ENCODE measurements at places on chromosomes 5 and 9. TPM values are rescaled to one million over a fixed set of nuclear protein-coding genes. Genes with fewer than 3 reads are reported as not detected.

DNA sequence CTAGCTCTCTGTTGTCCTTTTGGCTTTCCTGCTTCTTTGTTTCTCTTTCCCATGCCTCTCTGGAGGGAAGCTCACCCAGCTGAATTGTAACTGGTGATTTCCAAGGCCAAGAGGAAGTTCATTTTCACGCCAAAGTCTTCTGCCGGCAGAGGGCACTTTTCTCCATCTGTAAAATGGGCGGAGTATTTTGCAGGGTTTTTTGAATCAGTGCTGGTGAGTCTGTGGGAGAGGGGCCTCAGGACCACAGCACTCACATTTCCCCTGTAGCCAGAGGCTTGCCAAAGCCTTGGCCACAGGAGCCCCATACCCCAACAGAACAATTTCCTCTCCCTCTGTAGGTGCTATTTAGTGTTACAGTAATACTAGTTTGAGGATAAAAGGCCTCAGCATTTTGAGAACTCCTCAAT is 42.3 kb upstream of the MATR3 start:
- no peaks in the 10 kb centered on the region for H3K27me3 ChIP-seq
- peak; percentile 24 for DNase-seq
- no peaks in the 10 kb centered on the region for H3K4me1 ChIP-seq
- H3K27ac ChIP-seq: no peak overlapping the region
- no peaks in the 10 kb centered on the region for H3K36me3 ChIP-seq

- no peak overlapping the region for H3K4me3 ChIP-seq
- DNase-seq: no peak
- H3K27ac ChIP-seq: no peak overlapping the region
These were observed 242.2 kb downstream of the CSNK1G3 start for GRCh38 chr5:123753937-123754891.

DNA sequence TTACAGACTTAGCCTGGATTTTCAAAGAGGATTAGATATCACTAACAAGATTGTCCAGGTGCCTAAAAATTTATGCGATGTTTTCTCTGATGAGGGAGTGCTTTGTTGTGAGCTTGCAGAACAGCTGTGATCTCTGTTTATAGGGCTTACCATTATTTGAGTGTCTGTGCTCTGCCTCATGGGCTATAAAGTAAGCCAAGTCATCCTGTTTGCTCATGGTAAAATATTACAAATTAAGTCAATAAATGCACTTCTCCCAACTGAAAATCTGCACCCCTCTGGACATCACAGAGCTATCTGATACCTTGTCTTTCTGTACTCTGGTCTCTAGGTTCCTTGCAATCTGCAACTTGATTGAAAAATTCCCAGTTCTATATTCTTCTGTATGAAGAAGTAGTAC is 293.4 kb upstream of the ACTBL2 start:
- H3K4me1 ChIP-seq: peaks cover 7% of the 10 kb centered on the region
- DNase-seq: no peak
- H3K27me3 ChIP-seq: no peaks in the 10 kb centered on the region
- no peak overlapping the region for H3K4me3 ChIP-seq
- H3K27ac ChIP-seq: no peak overlapping the region
- no peaks in the 10 kb centered on the region for H3K36me3 ChIP-seq

DNA sequence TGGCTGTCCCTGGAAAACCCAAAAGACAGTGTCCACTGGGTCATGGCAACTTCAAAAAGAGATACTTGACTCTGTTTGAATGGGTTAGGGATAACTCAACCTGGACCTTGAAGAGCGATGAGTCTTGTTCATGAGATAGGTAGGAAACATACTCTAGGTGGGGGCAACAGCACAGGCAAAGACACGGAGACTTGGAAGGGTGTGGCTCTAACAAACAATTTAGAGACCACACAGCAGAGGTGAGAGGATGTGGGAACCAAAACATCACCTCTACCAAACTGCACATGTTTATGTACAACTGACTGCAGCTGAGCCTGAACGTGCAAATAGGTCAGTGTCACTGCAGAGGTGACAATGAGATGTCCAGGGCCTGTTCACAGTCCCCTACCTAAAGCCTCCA is 247.7 kb upstream of the ADRA1B start:
- no peak for DNase-seq
- H3K4me3 ChIP-seq: no peak overlapping the region
- no peaks in the 10 kb centered on the region for H3K27me3 ChIP-seq

DNA sequence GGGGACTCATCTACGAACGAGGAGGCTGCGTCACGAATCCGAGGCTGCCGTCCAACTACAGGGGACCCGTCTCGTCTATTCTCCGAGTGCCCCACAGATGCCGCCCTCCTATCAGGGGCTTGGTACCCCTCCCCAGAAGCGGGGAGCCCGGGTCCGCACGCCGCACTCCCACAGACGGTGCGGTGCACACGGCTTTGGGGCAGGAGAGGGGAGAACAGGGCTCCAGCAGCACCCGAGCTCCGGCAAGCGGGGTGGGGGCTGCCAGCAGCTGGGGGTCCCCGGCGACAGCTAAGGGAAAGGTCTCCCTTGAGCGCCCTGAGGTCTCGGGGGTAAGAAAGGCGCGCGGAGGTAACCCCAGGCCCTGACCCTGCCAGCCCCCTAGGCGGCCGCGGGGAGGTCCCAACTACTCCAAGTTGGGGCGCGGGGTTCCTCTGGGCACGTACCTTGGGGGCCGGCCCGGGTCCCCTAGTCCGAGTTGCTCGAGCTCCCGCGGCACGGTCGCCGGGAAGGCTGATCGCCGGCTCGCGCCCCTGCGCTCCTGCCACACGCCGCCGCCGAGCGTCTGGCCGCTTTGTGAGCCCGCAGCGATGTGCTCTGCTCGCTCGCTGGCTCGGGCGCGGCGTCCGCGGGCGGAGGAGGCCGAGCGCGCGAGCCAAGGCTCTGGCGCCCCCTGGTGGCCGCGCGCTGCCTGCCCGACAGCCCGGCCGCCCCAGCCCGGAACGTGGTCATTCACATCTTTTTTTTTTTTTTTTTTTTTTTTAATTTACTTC is at the start of gene SPOCK1:
SPOCK1 (minus strand) TSS at position 591 of the 770 bp plus-strand sequence.
- H3K4me1 ChIP-seq: no peaks in the 10 kb centered on the region
- no peaks in the 10 kb centered on the region for H3K27me3 ChIP-seq
- H3K4me3 ChIP-seq: no peak within 1 kb of the TSS
- H3K36me3 ChIP-seq: no peaks in the 10 kb centered on the region
- DNase-seq: no peak

FAM221B gene
- total RNA-seq: not detected

PCDHB8 gene
- not detected for total RNA-seq

IGFBPL1 gene
- total RNA-seq: not detected

DNA sequence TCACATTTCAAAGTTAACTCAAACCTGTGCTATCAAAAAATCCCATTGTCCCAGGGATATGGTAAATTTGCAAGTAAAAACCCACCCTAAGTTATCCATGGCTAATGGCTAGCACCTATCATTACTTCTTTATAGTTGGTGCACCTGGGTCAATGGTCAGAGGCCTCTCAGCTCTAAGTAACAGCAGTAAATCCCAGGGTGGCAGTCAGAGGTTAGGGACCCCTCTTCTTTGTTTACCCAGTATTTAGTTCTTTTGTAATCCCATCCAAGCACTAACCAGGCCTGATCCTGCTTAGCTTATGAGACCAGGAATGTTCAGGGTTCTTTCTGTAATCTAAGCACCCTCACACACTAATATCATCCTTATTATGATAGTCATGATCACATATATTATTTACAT is 52.1 kb upstream of the WWC1 start:
- no peak for DNase-seq
- no peak overlapping the region for H3K4me3 ChIP-seq
- no peaks in the 10 kb centered on the region for H3K4me1 ChIP-seq
- H3K27ac ChIP-seq: no peak overlapping the region

DNA sequence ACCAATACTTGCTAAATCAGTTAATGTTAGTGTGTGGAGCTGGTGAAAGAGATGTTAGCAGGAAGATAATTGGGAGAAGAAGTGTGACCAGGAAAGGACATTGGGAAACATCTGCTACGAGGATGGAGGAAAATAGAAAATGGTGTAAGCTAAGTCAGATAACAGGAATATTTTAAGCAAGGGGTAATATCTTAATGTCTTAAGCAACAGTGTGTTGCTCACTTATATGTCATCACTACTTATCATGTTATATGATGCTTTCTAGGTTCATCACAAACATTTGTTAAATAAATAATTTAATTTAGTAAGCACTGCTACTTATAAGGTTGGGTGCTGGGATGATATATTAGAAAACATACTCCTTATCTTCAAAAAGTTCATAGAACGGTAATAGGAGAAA is 326.1 kb downstream of the EDIL3 start:
- H3K27me3 ChIP-seq: no peaks in the 10 kb centered on the region
- no peaks in the 10 kb centered on the region for H3K4me1 ChIP-seq
- no peak for DNase-seq
- H3K36me3 ChIP-seq: no peaks in the 10 kb centered on the region
- no peak overlapping the region for H3K4me3 ChIP-seq

DNA sequence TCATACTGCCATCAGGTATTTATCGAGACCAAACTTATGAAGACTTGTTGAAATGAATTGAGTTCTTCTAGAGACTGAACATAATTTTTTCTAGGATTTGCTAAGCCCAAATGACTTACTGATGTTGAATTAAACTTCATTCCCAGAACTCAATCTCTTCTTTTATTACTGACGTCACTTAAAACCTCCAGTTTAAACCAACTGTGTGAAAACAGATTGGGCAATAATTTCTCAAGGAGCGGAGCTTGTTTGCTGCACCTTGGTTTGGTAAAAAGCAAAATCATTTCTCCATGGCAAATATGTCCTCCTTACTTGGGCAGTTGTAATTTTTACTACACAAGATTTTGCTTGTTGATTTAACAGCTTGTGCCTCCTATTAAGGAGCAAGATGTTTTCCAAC is 37.4 kb downstream of the CFAP90 start:
- H3K4me3 ChIP-seq: no peak overlapping the region
- H3K27me3 ChIP-seq: no peaks in the 10 kb centered on the region
- peaks cover 4% of the 10 kb centered on the region for H3K4me1 ChIP-seq
- H3K36me3 ChIP-seq: no peaks in the 10 kb centered on the region
- no peak for DNase-seq

- no peaks in the 10 kb centered on the region for H3K27me3 ChIP-seq
- H3K4me1 ChIP-seq: no peaks in the 10 kb centered on the region
- no peak overlapping the region for H3K4me3 ChIP-seq
- no peak for DNase-seq
- H3K27ac ChIP-seq: no peak overlapping the region
These were observed 159.9 kb downstream of the TAF11L14 start for GRCh38 chr5:17794201-17794600.

DNA sequence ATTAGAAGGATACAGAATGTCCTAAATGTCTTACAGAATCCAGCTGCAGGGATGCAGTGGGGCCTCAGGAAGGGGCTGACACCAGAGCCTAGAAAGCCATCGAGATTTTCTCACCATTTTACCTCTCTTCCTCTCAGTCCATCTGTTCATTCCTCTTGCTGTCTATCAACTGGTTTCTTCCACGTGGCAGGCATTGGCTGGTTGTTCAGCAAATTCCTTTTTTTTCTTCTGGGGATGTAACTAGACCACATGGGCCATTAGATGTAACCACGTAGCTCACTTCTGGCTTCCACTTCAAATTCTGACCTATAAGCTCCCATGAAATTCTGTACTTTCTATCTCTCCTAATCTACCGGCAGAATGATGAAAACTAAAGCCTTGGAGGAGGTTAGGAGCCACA is 93.6 kb upstream of the MTAP start:
- DNase-seq: no peak
- H3K27ac ChIP-seq: no peak overlapping the region
- no peaks in the 10 kb centered on the region for H3K36me3 ChIP-seq
- H3K27me3 ChIP-seq: peaks cover 4% of the 10 kb centered on the region
- no peaks in the 10 kb centered on the region for H3K4me1 ChIP-seq
- H3K4me3 ChIP-seq: no peak overlapping the region

- H3K4me3 ChIP-seq: no peak overlapping the region
- no peaks in the 10 kb centered on the region for H3K4me1 ChIP-seq
- no peaks in the 10 kb centered on the region for H3K36me3 ChIP-seq
- DNase-seq: no peak
- H3K27ac ChIP-seq: no peak overlapping the region
- H3K27me3 ChIP-seq: no peaks in the 10 kb centered on the region
These were observed 66.9 kb upstream of the FCN1 start for GRCh38 chr9:134984372-134985265.

PCDHGA2 gene
- total RNA-seq: 0.19 TPM

DNA sequence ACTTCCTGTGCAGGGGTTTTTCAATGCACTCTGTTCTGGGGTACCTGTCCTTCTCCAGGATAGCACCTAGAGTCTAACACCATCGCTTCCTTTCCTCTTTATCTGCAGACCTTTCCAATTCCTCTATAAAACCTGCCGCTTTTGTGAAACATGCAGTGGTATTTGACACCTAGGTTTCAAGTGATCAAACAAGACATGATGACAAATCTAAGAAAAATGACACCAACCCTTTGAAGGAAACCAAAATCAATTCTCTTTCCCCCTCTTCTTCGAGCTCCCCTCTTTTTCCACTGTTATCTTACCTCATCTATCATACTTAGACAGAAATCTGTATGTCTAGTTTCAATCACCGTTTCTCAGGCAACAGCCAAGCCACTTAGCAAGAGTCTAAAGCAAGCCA is 25.6 kb upstream of the RANBP17 start:
- H3K27ac ChIP-seq: no peak overlapping the region
- H3K4me3 ChIP-seq: no peak overlapping the region
- no peak for DNase-seq
- H3K27me3 ChIP-seq: no peaks in the 10 kb centered on the region

CARD6 gene
- 4.4 TPM for total RNA-seq

DNA sequence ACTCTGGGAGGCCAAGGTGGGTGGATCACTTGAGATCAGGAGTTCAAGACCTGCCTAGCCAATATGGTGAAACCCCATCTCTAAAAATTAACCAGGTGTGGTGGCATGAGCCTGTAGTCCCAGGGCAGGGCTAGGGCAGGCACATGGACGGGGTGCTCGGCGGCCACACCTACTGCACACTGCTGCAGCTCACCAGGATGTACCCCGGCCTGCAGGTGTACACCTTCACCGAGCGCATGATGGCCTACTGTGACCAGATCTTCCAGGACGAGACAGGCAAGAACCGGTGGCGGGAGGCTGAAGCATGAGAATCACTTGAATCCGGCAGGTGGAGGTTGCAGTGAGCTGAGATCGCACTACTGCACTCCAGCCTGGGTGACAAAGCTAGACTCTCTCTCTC is 3.2 kb downstream of the ST6GALNAC4 start:
- no peak overlapping the region for H3K27ac ChIP-seq
- no peak overlapping the region for H3K4me3 ChIP-seq
- no peak for DNase-seq
